Smooth muscle cell of the umbilical artery (primary cell): ENCODE measurements at places on chromosomes 2 and 18. TPM values are rescaled to one million over a fixed set of nuclear protein-coding genes. Genes with fewer than 3 reads are reported as not detected.

COL6A3 gene
- 1,689 and 3,192 TPM in 2 replicates for total RNA-seq

ERFE gene
- 0.65 TPM in 1 of 2 replicates, not detected in the other for total RNA-seq

FSHR gene
- not detected in 2 replicates for total RNA-seq

ARHGAP15 gene
- not detected in 2 replicates for total RNA-seq

RGPD4 gene
- total RNA-seq, result not detected in 2 replicates

ERMN gene
- under 0.01 and 0.09 TPM in 2 replicates for total RNA-seq

NCK2 gene
- total RNA-seq, result 19.6 and 34.1 TPM in 2 replicates

MDH1B gene
- total RNA-seq, result 0.59 and 0.78 TPM in 2 replicates

FLACC1 gene
- total RNA-seq, result 0.89 and 1.7 TPM in 2 replicates

MBP gene
- total RNA-seq, result 7.7 and 8.9 TPM in 2 replicates

PLGLB2 gene
- total RNA-seq, result 0.30 and 2.1 TPM in 2 replicates

HOXD12 gene
- total RNA-seq, result not detected in 2 replicates

ANKRD30BL gene
- not detected in 2 replicates for total RNA-seq

RAB17 gene
- 0.59 and 0.60 TPM in 2 replicates for total RNA-seq

UGT1A3 gene
- not detected in 2 replicates for total RNA-seq

TBR1 gene
- total RNA-seq, result under 0.01 TPM in 1 of 2 replicates, not detected in the other

G6PC2 gene
- total RNA-seq, result not detected in 2 replicates

LINC00305 gene
- not detected in 2 replicates for total RNA-seq

ARHGEF4 gene
- total RNA-seq, result 7.1 and 7.4 TPM in 2 replicates

ALPP gene
- not detected in 2 replicates for total RNA-seq

PJVK gene
- total RNA-seq, result 1.8 and 2.1 TPM in 2 replicates

GCFC2 gene
- 8.9 and 14.3 TPM in 2 replicates for total RNA-seq

LAMA3 gene
- 2.1 and 3.8 TPM in 2 replicates for total RNA-seq

REG3G gene
- not detected in 2 replicates for total RNA-seq

CPO gene
- total RNA-seq, result 0.30 TPM in 1 of 2 replicates, not detected in the other
